HCEC 1CT (cell line): ENCODE measurements at places on chromosomes 5 and 9.

DNA sequence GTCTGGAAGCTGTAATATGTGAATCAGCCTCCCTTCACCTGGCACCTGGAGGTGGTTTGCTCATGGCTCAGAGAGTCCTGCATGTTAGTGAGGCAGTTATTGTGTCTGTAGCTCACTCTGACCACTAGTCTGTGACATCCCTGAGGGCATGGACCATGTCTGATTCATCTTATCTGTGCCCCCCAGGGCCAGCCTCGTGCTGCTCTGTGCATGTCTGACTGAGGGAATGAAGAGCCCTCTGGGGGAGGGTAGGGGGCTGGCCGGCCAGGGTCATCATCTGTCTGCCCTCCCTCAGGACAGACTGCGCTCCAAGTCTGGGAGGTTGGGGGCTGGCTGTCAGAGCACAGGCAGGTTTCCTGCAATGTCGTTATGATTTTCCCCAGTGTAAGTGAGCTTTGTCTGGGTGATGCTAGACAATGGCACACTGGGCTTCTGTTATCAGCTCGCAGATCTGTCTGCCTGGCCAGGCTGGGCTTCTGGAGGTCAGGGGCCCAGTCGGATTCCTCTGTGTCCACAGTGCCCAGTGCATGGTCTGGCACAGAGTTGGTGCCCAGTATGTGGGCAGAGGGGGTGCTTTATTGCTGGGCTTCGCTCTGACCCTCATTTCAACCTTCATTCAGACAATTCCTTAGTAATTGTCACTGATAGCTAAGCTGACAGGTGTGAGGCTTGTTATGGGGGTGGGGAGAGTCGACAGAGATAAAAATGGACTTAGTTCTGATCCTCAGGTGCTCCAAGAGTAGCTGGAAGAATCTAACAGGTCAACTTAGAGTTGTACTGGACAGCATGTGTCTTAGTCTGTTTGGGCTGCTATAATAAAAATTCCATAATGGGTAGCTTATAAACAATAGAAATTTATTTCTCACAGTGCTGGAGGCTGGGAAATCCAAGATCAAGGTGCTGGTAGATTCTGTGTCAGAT lies 85.7 kb upstream of the SHB start:
- DNase-seq, result no peak

DNA sequence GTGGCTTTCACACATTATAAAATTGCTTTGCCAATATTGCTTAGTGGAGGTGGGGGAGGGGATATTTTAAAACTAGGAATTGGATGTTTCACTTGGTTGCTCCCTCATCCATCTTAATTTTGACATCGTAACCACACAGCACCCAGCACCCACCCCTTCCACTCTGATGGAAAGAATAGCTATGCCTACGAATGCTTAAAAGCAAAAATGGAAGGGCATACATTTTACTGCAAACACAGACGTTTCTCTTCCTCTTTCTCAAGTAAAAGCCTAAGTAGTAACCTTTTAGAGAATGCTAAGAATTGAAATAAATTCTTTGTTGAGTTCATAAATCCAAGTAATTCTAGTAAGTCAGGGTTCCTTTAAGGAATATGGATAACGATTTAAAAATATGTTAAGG lies 69.9 kb downstream of the JAKMIP2 start:
- no peak for DNase-seq

GRCh38 chr9:38641985-38642864 lies 21.8 kb upstream of the ANKRD18A start:
- no peak for DNase-seq

DNA sequence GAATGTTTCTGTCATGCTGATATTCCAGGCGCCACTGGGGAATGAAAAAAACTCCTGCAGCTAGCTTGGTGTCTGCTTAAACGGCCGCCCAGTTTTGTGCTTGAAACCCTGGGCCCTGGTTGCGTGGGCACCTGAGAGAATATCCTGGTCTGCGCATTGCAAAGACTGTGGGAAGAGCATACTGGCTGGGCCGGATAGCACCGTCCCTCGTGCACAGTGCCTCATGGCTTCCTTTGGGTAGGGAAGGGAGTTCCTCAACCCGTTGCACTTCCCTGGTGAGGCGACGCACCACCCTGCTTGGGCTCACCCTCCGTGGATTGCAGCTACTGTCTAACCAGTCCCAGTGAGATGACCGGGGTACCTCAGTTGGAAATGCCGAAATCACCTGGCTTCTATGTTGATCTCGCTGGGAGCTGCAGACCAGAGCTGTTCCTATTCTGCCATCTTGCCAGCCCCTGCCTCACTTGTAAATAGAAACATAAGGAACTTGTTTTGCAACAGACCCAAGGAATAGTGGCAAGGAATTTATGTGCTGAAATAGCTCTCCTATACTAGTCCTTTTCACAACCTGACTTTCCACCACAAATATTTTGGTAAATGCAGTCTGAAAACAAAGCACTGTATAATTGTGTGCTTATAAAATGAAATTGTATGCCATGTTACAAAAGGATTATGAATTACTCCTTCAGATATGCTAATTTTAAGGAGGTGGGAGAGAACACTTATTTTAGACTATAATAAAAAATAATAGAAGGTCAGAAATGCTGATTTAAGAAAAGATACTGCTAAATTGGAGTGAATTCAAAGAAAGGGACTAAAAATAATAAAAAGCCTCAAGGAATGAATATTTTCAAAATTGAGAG lies 90.3 kb downstream of the ADAMTSL1 start:
- no peak for DNase-seq

- DNase-seq, result peak; percentile 61
These were observed 2.6 kb upstream of the GCNT1 start for GRCh38 chr9:76456202-76456926.

GRCh38 chr5:175347027-175347426 lies 97.0 kb downstream of the DRD1 start:
- DNase-seq, result no peak

DNA sequence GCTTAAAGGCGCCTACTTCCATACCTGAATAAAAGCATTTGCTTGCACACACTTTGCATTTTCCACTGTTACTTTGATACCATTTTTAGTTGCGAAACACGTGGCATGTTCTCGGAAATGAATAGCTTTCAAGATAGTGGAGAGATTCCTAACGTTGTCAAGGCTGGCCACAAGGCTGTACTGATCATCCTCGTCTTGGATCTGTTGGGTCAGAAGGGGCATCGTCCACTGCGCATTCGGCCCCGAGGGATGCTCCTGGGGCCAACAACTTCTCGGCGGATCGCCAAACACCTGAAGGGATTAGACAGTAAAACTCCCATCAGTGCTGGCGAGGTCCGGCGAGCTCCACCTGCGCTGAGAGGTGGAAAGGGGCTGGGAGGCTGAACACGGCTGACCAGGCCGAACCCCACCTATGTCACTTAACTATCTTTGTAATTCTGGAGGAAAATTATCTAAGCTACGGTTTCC lies 599 bp downstream of the RAD1 start:
- peak; percentile 49 for DNase-seq

- DNase-seq, result no peak
These were observed 10.9 kb upstream of the SELENOP start for GRCh38 chr5:42822548-42822947.
